ENCODE measurements at places on chromosomes 5 and 9.

- DNase-seq = no peak
These were observed 266.1 kb downstream of the SMARCA2 start for GRCh38 chr9:2281031-2281802.

GRCh38 chr5:118990582-118990981, 2.2 kb upstream of the DTWD2 start:
- DNase-seq = no peak

DNA sequence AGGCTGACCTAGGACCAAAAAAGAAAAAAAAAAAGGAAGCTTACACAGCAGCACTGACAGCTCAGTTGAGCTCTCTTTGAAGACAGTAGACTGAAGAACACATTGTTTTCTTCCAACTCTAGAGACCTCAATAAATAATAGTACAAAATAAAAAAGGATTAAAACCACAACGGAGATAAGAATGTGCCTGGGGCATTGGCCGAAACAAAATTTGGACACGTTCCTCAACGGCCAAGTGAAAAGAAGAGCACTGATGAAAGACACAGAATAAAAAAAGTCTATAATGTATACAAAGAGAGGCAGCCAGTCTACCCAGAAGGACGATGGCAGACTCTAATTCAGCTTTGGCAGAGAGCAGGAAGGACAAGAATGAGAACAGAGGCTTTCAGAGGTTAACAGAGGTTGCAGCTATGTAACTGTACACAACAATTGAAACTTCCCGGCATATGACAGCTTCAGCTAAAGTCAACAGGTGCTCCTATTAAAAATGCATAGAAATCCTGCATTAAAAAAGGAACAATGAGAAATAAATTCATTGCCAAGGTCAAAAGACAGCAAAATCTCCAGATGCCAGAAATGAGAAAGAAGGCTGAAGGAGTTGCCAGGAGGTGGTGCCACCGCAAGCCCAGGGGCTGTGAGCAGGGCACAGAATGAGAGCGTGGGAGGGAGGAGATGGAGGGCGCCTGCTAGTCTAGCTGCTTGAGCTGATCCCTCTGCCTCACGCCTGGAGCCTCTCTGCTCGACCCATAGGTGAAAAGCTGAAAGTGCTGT, 113.9 kb downstream of the DCP2 start:
- DNase-seq = no peak

GRCh38 chr9:20532584-20532983, 89.7 kb downstream of the MLLT3 start:
- no peak for DNase-seq

- DNase-seq = no peak
These were observed 20.2 kb upstream of the SMIM15 start for GRCh38 chr5:61182449-61182848.

GRCh38 chr5:132500931-132501628, 10.5 kb upstream of the IRF1 start:
- no peak for DNase-seq

All from AG04449 (cell line).